ENCODE measurements at places on chromosomes 11 and 22.

GRCh38 chr11:2443881-2444820, at the start of gene TRPM5:
TRPM5 (minus strand) TSS chr11:2444514; CDS start chr11:2423036, 21,478 bp downstream.
- DNase-seq: peak; percentile 76

DNA sequence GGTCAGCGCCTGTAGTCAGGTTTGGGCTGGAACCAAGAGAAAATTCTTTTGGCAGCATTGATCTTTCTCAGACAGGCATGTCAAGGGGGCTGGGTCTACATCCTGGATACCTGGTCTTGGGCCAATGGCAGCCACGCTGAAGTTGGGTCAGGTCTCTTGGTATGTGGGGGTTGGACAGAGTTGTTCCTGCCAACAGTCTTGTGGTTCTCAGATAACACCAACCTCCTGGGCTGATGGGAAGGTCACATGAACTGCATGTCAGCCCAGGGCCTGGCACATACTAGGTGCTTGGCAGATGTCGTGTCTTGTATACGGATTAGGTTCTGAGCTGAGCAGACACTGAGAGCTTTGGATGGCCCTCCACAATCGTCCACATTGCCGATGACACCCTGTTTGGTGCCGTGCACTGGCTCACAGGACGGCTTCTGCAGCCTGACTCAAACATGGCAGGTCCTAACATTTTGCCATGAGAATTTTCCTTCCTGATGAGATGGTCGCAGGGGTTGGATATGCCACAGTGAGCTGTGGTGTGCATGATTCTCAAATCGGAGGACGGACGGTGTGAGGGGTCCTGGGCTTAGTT, 42.0 kb downstream of the FBLN1 start:
- no peak for DNase-seq

GRCh38 chr11:15519124-15519791, 404.5 kb downstream of the INSC start:
- no peak for DNase-seq

- DNase-seq: no peak
Observed at GRCh38 chr22:44530569-44530968, 32.5 kb upstream of the RTL6 start.

DNA sequence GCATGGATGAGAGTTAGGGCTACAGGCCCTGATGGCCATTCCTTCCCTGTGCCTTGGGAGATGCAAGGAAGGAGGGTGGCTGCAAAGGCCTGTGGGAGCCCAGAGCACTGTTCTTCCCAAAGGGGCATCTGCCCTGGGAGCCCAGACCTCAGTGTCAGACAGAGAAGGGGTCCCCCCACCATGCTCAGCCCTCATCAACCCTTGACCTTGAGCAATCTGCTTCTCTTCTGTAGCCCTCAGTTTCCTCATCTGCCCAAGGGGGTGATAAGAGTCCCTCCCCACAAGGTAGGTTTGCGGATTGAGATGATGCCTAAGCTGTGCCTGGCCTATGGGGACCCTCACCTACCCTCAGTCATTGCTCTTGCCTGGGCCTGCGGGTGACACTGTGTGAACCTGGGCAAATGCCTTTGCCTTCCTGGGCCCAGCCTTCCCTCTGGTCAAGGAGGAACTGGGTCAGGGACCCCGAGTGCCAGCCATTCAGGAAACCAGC, 47.5 kb downstream of the IGLL5 start:
- DNase-seq: no peak

DNA sequence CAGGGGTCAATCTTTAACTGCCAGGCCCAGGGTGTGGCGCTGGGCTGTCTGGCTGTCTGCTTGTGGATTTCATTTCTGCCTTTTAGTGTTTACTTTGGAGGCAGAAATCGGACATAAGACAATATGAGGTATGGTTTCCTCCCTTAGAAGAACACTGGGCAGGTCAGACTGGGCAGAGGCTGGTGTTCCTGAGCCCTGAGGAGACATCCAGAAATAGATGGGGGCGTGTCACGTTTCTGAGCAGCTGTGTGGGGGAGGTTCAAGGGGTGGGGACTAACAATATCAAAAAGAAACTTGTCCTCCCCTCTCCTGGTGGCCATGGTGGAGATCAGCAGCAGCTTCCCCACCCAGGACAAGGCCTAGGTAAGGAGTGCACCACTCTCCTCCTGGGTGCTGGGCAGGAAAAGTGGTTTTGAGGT, at the start of gene ART1:
TSS of gene ART1 (plus strand) at position 312 of the 419 bp plus-strand sequence. CDS start 14,086 bp downstream, outside the sequence.
- DNase-seq: no peak

DNA sequence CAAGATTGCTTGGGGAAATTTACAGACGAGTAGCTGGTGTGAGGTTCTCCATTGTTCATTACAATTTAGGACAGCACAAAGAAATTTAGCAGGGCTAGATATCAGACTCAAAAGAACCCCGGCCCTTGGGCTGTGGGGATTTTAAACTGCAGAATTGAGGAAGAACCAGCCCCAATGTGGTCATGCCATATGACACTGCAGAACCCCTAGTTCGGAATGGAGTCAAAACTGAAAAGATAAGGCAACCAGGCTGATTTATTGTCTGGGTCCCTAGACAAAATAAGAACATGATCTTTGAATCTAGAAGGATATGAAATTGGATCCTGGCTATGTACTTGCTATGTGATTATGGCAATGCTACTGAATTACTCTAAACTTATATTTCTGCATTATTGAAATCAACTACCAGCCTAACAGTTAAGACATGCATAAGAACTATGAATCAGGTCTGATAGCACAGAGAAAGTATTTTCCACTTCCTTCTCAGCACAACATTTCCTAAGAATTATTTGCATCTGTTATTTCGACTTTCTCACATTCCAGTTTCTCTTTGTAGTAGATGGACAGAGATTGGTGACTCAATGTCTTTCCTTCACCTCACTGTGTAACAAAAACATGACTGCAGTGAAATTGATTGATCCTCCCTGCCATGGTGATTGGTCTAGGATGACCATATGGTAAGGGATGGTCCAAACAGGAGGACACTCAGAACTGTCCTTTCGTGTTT, 13.2 kb downstream of the MMP3 start:
- DNase-seq: no peak

DNA sequence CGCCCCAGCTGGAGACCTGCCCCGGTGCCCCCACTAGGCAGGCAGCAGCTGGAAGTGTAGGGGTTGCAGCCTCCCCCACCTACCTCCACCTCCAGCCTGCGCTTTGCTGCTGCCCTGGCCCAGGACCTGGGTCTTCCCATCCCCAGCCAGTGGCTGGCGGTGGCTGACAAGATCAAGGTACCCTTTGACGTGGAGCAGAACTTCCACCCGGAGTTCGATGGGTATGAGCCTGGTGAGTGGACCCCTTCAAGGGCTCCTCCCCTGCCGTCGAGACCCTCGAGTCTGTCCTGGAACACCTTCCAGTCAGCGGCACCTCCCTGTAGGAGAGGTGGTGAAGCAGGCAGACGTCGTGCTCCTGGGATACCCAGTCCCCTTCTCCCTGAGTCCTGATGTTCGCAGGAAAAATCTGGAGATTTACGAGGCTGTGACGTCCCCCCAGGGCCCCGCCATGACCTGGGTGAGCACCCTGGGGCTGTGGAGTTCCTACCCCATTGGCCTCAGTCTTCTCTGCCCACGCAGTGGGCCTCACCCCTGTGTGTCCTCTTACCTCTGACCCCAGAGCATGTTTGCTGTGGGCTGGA, 4.4 kb downstream of the PGGHG start:
- DNase-seq: no peak

- no peak for DNase-seq
Observed at GRCh38 chr11:123069908-123070821, 8.2 kb upstream of the HSPA8 start.

DNA sequence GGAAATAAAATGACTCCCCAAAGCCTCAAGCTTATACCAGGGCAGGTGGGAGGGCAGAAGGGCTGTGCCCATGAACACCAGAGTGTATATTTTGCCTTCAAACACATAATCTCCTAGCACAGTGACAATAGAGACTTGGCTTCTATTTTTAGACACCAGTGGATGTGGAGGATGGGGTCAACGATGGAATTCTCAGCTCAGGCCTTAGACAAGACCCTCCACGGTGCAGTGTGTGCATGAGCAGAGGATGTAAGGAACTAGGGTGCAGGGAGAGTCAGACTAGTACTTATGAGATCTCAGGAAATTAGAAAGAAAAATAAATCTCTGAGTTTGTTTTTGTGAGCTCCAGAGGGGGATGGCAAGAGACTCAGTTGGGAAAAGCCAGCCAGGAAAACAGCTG, 113.6 kb upstream of the CADM1 start:
- no peak for DNase-seq

- no peak for DNase-seq
Observed at GRCh38 chr11:19526119-19526518, 186.5 kb upstream of the NAV2 start.

DNA sequence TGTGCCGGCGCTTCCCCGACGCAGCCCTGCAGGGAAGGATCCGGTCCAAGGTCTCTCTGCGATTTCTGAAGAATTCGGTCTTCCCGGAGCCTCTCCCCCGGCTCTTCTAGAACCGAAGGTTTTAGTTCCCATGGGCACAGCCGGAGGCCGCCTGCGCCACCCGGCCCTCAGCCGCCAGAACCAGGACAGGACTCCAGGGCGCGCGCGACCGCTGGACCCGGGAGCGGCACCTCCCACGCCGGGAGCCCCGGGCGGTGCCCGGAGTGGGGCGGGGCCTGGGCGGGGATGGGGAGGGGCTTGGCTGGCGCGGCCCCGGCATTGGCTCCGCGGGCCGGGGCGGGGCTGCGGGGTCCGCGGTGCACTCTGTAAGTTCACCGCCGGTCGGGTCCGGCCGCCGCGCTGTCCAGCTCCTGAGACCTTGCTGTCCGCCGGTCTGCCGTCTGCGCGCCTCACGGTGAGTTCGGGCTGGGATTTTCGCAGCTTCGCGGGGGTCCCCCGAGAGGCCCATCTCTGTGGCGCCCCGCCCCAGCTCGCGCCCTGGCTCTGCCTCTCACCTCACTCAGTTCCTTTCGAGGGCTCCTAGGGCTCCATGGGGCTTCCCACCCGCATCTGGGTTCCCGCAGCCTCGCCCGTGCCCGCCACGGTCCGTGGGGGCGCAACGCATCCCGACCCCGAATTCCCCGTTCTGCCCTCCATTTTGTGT, at the start of gene CDC42EP2:
TSS of gene CDC42EP2 (plus strand) at position 366 of the 703 bp plus-strand sequence. CDS start 6,033 bp downstream, outside the sequence.
- DNase-seq: peak; percentile 48

GRCh38 chr11:119361941-119362725, 15.6 kb upstream of the MFRP start:
- DNase-seq: no peak

GRCh38 chr11:90288212-90288821, 65.5 kb upstream of the CHORDC1 start:
- no peak for DNase-seq

- DNase-seq: no peak
Observed at GRCh38 chr22:26484360-26484706, 656 bp downstream of the SRRD start.

DNA sequence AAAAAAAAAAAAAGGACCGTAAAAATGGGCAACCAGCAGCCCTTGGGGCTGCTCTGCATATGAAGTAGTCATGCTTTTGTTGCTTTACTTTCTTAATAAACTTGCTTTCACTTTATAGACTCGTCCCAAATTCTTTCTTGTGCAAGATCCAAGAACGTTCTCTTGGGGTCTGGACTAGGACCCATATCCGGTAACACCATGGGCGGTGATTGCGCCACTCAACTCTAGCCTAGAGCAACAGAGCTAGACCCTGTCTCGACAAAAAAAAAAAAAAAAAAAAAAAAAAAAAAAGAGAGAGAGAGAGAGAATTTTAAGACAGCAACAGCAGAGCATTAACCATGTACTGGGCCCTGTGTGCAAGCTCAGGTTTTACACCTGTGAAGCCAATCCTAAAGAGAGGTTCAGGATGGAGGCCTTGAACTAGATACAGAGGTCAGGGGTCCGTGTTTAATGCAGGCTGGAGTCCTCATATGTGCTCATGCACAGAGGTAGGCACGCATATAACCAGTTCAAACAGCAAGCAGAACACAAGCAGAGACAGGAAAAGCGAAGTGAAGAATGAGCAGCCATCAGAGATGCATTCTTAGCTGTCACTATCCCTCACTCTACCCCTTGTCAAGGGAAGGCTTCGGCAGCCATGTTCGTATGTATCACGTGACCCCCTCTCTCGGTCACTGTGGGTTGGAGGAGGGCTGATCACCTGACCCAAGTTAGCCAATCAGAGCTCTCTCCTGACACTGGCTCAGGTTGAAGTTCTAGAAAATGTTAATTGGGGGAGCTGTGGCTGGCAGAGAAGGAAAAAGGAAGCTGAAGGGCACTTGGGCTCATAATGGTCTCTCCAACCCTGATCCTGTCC, 16.7 kb upstream of the SYT12 start:
- peak; percentile 15 for DNase-seq

DNA sequence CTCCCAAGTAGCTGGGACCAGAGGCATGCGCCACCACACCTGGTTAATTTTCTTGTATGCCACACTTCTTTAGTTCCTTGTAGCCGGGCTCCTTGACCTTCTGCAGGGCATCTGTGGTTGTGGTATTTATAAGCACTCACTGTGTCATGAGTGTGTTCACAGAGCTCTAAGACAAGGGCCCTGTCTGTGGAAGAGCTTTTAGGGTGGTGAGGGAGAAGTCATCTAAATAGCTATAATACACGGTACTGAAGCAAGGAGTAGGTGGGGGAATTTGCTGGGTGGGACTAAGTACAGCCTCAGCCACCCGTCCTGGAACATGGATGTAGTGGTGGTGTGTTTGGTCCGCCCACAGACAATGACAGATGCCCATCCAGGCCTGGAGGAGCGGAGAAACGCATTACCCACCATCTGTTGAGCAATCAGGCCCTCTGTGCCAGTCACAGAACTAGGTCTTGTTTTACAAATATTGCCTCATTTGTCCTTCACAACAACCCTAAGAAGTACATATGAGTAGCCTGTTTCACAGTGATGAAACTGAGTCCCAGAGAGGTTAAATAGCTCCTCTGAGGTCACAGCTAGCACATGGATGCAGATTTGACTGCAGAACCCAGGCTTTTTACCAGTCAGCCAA, 10.1 kb downstream of the ACO2 start:
- DNase-seq: no peak

DNA sequence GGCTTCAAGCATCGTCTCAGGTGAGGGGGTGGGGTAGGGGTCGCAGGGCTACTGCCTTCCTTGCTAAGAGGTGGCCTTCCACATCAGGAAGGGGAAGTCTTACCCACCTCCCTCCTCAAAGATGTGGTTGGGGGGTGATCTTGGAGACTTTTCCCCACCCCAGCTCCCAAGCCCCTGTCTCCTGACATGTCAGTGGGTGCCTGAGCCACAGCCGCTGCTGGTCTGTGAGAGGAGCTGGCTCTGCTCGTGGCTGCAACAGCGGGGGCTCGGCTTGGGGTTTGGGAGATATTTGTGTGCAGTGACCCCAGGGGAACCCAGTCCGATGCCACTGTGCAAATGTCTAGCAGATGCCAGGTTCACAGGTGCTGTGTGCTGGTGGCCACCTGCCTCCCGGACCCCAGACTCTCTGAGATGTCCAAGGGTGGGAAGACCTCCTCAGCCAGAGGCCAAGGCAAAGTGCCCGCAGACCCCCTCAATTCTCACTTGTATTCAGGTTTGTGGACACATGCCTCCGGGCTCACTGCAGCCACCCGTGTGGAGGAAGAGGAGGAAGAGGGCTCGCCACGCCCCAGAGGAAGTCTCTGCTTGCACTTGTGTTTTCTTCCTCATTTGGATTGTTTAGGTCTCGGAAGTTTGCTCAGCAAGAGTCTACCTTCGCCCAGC, 1.9 kb downstream of the KCNQ1 start:
- no peak for DNase-seq

DNA sequence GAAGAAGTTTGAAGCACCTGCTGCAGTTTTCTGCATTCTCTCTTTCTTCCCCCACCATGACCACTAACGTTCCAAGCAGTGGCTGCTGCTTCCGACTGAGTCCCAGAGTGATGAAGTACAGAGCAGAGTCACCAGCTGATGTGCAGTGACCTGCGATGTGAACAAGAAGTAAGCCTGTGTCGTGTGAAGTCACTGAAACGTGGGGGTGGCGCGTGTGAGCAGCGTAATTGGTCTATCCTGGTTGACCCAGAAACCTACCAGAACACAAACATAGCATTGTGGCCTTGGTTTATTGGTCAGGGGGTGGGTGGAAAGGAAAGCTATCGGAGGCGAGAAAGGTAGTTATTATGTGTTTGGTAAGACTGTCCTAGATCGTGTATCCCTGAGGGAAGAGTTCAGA, 3.5 kb downstream of the KRTAP5-7 start:
- DNase-seq: no peak

Measured in stimulated activated CD4-positive, alpha-beta T cell treated with anti-CD3 and anti-CD28 coated beads, Interleukin-12 subunit alpha, Interleukin-12 subunit beta, amount 100 ng/mL, for 24 hours (primary cell).